ENCODE measurements at places on chromosomes 13 and 19. TPM values are rescaled to one million over a fixed set of nuclear protein-coding genes. Genes with fewer than 3 reads are reported as not detected.

GRCh38 chr13:98466634-98467236 is 110.2 kb downstream of the STK24 start:
- DNase-seq = peak; percentile 37
- peaks cover 30% of the 10 kb centered on the region for H3K4me1 ChIP-seq
- H3K27ac ChIP-seq = peak overlapping the region; percentile 68
- no peaks in the 10 kb centered on the region for H3K27me3 ChIP-seq
- H3K4me3 ChIP-seq = no peak overlapping the region

Gene HOOK2
- total RNA-seq = 14.9 TPM

GRCh38 chr19:10751109-10751953 is 33.5 kb downstream of the DNM2 start:
- H3K4me3 ChIP-seq = no peak overlapping the region
- H3K4me1 ChIP-seq = peaks cover 59% of the 10 kb centered on the region
- H3K27ac ChIP-seq = peak overlapping the region; percentile 97
- DNase-seq = no peak
- H3K36me3 ChIP-seq = no peaks in the 10 kb centered on the region

GRCh38 chr19:7191946-7192691 is 102.1 kb downstream of the INSR start:
- peak overlapping the region; percentile 80 for H3K27ac ChIP-seq
- H3K36me3 ChIP-seq = no peaks in the 10 kb centered on the region
- DNase-seq = no peak
- H3K4me3 ChIP-seq = peak overlapping the region; percentile 83

Gene DMKN
- not detected for total RNA-seq

DNA sequence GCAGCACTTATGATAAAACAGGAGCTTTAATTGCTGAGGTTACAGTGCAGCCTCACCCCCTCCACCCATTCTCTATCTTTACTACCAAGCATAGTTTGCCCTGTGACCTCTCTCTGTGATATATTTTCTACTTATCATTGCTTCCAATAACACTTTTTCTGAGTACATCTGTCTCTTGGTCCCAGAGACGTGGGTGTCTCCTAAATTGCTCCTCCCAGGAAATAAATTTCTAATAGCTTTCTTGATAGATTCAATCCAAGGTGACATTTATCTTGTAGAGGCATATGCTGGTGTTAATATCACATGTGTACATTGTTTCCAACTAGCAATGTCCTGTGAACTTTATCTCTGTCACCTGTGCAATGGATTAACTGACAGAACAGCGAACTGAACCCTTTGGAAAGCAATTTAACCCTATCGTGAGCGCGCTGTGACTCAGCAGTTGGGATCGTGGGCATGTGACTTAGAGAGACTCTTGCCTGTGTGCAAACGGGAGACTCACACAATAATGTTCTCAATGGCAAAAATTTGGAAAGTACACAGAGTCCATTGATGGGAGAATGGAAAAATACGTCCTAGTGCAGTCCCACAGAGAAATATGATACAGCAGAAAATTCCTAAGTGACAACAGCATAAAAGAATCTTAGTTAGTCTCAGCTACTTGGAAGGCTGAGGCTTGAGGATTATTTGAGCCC is 7.0 kb upstream of the MAP2K2 start:
- no peak overlapping the region for H3K4me3 ChIP-seq
- H3K4me1 ChIP-seq = no peaks in the 10 kb centered on the region
- no peak for DNase-seq
- H3K27me3 ChIP-seq = peaks cover 6% of the 10 kb centered on the region
- H3K36me3 ChIP-seq = no peaks in the 10 kb centered on the region

- no peak overlapping the region for H3K4me3 ChIP-seq
- H3K4me1 ChIP-seq = no peaks in the 10 kb centered on the region
- H3K36me3 ChIP-seq = peaks cover 12% of the 10 kb centered on the region
- peaks cover 70% of the 10 kb centered on the region for H3K27me3 ChIP-seq
Measured at GRCh38 chr13:94678845-94679244, 33.5 kb downstream of the SOX21 start.

GRCh38 chr13:41652735-41653361 is 195.5 kb downstream of the RGCC start:
- H3K4me1 ChIP-seq = peaks cover 3% of the 10 kb centered on the region
- H3K27me3 ChIP-seq = no peaks in the 10 kb centered on the region

- no peaks in the 10 kb centered on the region for H3K4me1 ChIP-seq
- no peak for DNase-seq
- no peaks in the 10 kb centered on the region for H3K36me3 ChIP-seq
- H3K27me3 ChIP-seq = peaks cover 16% of the 10 kb centered on the region
- H3K27ac ChIP-seq = no peak overlapping the region
Measured at GRCh38 chr19:30136611-30137195, 194.7 kb downstream of the URI1 start.

Gene OCEL1
- 13.9 TPM for total RNA-seq

Gene FFAR2
- total RNA-seq = 0.16 TPM

DNA sequence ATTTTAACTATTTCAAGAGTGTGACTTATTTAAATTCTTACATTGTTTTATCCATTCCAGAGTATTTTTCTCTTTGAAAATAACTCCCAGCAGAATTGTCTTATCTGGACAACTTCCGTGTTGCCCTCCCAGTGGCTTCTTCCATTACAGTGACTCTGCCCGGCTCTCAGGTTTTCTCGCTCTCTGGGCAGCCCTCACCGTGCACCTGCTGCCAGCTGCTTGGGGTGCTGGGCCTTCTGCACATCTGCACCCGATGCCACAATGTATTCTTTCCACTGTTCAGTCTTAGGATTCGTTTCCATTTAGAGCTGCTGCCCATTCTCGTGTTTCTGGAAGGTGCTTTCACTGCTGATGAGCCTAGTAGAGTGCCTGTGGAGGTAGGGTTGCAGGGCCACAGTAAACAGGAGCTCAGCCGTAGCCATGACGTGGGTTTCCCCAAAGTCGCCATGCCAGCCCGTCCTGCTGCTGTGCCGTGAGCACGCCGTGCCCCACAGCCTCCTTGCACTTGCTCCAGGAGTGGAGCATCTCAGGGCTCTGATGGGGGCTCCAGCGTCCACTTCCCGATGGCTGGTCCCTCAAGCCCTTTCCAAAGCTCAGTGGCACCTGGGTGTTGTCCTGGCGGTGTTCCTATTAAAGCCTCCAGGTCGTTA is 46.1 kb upstream of the DCUN1D2 start:
- no peak overlapping the region for H3K4me3 ChIP-seq
- H3K4me1 ChIP-seq = peaks cover 2% of the 10 kb centered on the region
- H3K27me3 ChIP-seq = no peaks in the 10 kb centered on the region
- no peak for DNase-seq
- H3K27ac ChIP-seq = no peak overlapping the region
- peaks cover 8% of the 10 kb centered on the region for H3K36me3 ChIP-seq

GRCh38 chr19:406135-406781 is 2.7 kb downstream of the C2CD4C start:
- H3K4me3 ChIP-seq = no peak overlapping the region
- H3K4me1 ChIP-seq = peaks cover 6% of the 10 kb centered on the region
- no peak overlapping the region for H3K27ac ChIP-seq
- peaks cover 2% of the 10 kb centered on the region for H3K36me3 ChIP-seq
- H3K27me3 ChIP-seq = peaks cover 23% of the 10 kb centered on the region

DNA sequence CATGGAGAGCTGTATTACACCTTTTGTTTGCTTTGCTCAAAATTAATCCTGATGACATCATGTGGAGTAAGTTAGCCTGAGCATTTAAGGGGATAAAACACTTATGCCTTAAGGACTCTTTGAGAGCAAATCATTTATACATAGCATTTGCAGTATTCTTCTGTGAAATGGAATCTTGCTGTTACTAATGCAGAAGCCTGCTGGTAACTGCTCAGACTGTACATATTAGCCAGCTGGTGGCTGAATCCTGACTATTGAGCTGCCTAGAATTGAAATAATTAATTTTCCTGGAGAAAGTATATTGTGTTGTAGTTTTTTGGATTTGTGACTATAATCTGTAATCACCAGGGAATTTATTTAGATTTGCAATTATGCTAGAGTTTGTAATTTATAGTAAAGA is 363.2 kb downstream of the GPC6 start:
- no peaks in the 10 kb centered on the region for H3K36me3 ChIP-seq
- DNase-seq = no peak
- H3K4me3 ChIP-seq = no peak overlapping the region
- H3K4me1 ChIP-seq = no peaks in the 10 kb centered on the region
- H3K27ac ChIP-seq = no peak overlapping the region

Gene RASA3
- 204 TPM for total RNA-seq

- H3K27me3 ChIP-seq = peaks cover 8% of the 10 kb centered on the region
- DNase-seq = no peak
- no peak overlapping the region for H3K4me3 ChIP-seq
- H3K4me1 ChIP-seq = no peaks in the 10 kb centered on the region
- H3K36me3 ChIP-seq = no peaks in the 10 kb centered on the region
Measured at GRCh38 chr19:4519172-4519496, 848 bp upstream of the PLIN4 start.

DNA sequence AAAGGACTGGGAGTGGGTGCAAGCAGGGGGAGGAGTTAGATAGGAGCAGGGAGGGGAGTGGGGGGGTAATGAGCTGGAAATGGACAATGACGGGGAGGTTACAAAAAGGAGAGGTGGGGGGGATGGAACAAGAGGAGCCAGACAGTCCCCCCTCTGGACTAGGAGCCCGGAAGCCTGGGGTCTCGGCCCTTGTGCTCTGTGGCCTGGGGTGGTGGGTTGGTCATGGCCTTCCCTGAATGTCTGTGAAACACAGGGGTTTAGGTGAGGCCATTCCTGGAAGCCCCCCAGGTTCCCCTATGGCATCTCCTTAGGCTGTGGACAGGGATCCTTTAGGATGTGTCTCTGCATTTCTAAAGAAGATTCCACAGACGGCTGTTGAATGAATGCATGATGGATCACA is 12.1 kb downstream of the KCNC3 start:
- peaks cover 40% of the 10 kb centered on the region for H3K27me3 ChIP-seq
- H3K4me1 ChIP-seq = peaks cover 9% of the 10 kb centered on the region
- no peak for DNase-seq
- H3K4me3 ChIP-seq = no peak overlapping the region
- H3K36me3 ChIP-seq = peaks cover 5% of the 10 kb centered on the region

DNA sequence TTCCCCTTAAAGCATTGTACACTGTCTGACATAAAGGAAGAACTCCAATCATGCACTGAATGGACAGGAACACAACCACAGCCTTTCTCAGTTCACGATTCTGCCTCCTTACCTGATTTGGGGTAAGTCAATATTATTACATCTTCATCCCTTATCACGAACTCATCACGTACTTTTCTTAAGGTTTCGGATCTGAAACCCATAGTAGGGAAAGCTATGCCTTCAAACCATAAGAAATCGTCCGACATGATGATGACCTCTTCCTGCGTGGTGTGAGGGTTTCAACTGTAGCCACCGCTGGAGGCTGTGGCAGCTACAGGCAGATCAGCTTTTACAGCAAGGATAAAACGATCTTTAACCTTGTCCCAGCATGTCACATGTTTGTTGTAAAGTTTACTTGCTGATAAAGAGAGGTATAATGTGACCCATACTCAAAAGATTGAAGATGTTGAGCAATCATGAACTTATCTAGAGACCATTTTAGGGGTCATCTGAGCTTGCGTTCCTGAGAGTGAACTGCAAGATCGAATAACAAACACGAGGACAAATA is at the start of gene SULT2A1:
TSS of gene SULT2A1 (minus strand) at position 306 of the 550 bp plus-strand sequence. CDS start at position 248, 58 bp downstream.
- peaks cover 51% of the 10 kb centered on the region for H3K27me3 ChIP-seq
- no peak for DNase-seq
- H3K4me1 ChIP-seq = peaks cover 4% of the 10 kb centered on the region
- peak within 1 kb of the TSS; percentile 14 for H3K27ac ChIP-seq
- H3K4me3 ChIP-seq = peak within 1 kb of the TSS; percentile 41

DNA sequence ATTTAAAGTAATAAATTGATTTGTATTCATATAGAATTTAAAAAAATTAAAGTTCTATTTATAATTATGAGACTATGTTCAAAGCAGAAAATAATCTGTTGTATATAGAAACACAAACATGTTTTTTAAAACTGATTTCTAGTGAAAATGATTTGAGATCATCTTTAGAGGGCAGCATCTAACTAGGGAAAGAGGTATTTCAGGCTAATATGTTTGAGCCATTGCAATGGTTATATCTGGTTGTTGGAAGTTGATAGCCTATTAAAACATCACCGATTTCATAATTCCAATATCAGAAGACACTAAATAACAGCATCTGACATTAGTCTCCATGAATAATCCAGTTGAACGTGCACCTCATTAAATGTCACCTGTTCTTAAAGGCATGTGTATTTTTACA is 79.8 kb upstream of the SLITRK6 start:
- H3K36me3 ChIP-seq = no peaks in the 10 kb centered on the region
- no peak overlapping the region for H3K27ac ChIP-seq
- H3K27me3 ChIP-seq = no peaks in the 10 kb centered on the region
- no peaks in the 10 kb centered on the region for H3K4me1 ChIP-seq

GRCh38 chr19:945401-946252 is 19.8 kb downstream of the ARID3A start:
- H3K36me3 ChIP-seq = no peaks in the 10 kb centered on the region
- peaks cover 7% of the 10 kb centered on the region for H3K4me1 ChIP-seq
- no peak overlapping the region for H3K4me3 ChIP-seq
- no peaks in the 10 kb centered on the region for H3K27me3 ChIP-seq
- no peak for DNase-seq
- H3K27ac ChIP-seq = no peak overlapping the region

All from T-helper 17 cell (primary cell).